Left lung (tissue), 14 donors: ENCODE measurements at places on chromosomes 3 and 15. TPM values are rescaled to one million over a fixed set of nuclear protein-coding genes. Genes with fewer than 3 reads are reported as not detected.

DNA sequence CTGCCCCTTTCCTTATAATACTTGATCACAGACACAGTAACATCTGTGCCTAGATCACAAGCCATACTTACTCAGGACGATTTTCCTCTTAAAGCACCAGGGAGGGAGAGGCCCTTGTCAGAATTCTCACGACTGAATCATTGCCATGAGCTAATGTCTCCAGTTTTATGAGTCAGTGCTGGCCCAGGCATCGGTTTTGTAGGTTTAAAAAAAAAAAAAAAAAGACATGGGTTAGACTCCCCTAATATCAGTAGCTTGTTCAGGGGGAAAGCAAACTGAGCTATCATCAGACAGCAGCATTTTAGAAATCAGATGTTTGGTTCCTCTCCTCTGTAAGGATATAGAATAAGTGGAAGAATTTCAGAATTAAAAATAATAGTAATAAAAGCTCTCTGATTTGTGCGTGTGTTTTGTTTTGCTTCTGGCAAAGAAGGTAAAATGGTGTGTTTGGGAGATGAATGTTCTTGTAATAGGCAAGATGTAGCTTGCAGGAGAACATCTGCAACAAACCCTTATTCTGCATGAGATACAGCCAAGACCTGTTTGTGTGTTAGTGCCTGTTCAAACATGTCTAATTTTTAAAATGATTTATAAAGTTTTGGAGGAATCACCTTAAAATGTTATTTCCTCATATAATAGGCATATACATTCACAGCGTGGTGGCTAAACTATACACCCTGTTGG lies 193.6 kb downstream of the TP63 start:
- no peaks in the 10 kb centered on the region for H3K27me3 ChIP-seq
- H3K27ac ChIP-seq, result no peak overlapping the region
- no peaks in the 10 kb centered on the region for H3K4me1 ChIP-seq

DNA sequence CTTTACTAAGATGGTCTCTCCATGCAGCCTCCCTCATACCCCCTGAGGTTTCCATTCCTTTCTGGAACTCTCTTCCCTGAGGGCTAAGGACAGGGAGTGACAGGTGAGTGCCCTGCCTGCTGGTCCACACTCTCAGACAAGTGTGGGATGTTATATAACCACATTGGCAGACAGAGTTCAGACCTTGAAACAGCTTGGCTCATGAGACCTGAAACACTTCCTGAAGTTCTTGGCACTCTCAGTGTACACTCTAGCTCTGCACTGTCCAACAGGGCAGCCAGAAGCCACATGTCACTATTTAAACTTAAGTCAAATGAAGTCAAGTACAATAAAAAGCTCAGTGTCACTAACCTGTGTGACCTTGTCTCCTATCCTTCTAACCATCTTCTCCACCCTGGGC lies 188.5 kb downstream of the ZNF621 start:
- no peak overlapping the region for H3K4me3 ChIP-seq
- H3K4me1 ChIP-seq, result peaks cover 5% of the 10 kb centered on the region
- no peaks in the 10 kb centered on the region for H3K27me3 ChIP-seq
- no peak overlapping the region for H3K27ac ChIP-seq
- no peaks in the 10 kb centered on the region for H3K36me3 ChIP-seq

- peaks cover 96% of the 10 kb centered on the region for H3K36me3 ChIP-seq
- H3K27ac ChIP-seq, result no peak overlapping the region
- DNase-seq, result no peak
- no peaks in the 10 kb centered on the region for H3K4me1 ChIP-seq
These were observed 97.6 kb downstream of the SNRPN start for GRCh38 chr15:25052191-25052999.

GRCh38 chr15:34782901-34783300 lies 12.4 kb downstream of the ACTC1 start:
- no peaks in the 10 kb centered on the region for H3K4me1 ChIP-seq
- no peaks in the 10 kb centered on the region for H3K27me3 ChIP-seq

The AMOTL2 gene
- total RNA-seq, result 69.2 TPM

The JMJD7 gene
- total RNA-seq, result 26.4 TPM
